ENCODE measurements at places on chromosomes 16 and 17. TPM values are rescaled to one million over a fixed set of nuclear protein-coding genes. Genes with fewer than 3 reads are reported as not detected.

Gene MYH2
- not detected for total RNA-seq

Gene ESRP2
- not detected for total RNA-seq

Gene KRTAP4-3
- not detected for total RNA-seq

Gene NRN1L
- total RNA-seq: not detected

Gene ST6GALNAC2
- not detected for total RNA-seq

Gene EVI2B
- total RNA-seq: 0.54 TPM

Gene TLCD3B
- total RNA-seq: 0.18 TPM

Gene SDF2
- 36.9 TPM for total RNA-seq

Gene USH1G
- not detected for total RNA-seq

Gene NOMO2
- 30.3 TPM for total RNA-seq

Gene ABI3
- total RNA-seq: not detected

Gene PMFBP1
- total RNA-seq: 0.33 TPM
